ENCODE measurements at places on chromosomes 13 and 19.

GRCh38 chr13:46475541-46475991 is 77.4 kb upstream of the LRCH1 start:
- DNase-seq, result peak; percentile 72

DNA sequence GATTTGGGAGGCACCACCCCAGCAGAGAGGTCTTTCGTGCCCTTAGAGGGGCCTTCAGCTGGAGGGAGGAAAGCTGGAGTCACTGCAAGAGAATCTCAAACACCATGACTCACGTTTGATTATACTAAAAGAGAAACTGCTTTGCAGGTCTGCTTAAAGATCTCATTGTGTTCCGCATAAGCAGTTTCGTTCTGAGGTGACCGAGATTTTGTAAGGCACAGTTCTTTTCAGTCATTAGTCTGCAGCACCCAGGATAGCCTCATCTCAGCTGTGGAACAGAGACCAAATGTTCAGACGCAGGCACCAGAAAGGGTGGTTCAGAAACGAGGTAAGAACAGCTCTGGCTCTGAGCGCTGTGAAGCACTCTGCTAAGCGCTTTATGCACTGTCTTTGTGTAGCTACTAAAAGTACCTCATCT is 71.2 kb upstream of the GTF3A start:
- DNase-seq, result peak; percentile 18

- no peak for DNase-seq
Observed at GRCh38 chr13:35285677-35286076, 190.8 kb downstream of the MAB21L1 start.

- no peak for DNase-seq
Observed at GRCh38 chr13:30523211-30523610, 57.5 kb upstream of the HMGB1 start.

- DNase-seq, result no peak
Observed at GRCh38 chr13:111792956-111793355, 274.0 kb upstream of the SOX1 start.

DNA sequence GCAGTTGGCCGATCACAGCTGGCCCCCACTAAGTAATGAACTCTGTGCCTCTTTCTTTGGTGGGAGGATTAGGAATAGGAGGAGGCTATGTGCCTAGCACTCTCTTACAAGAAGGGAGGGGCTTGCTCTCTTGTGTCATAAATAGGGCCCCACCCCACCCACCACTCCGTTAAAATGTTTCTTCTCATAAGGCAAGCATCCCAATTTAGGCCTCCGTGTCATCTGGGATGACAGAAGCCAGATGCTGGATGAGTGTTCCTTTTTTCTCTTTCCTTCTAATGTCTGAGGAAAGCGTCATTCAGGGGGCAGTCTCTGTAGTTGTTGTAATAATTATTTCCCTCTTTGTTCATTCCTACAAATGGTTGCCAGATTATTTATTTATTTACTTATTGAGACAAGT is at the start of gene LIPE:
LIPE (minus strand) TSS at position 76 of the 400 bp plus-strand sequence. CDS start 239 bp downstream, outside the sequence.
- DNase-seq, result peak; percentile 44

- no peak for DNase-seq
Observed at GRCh38 chr13:64333888-64334287, 2896.2 kb downstream of the PCDH9 start.

DNA sequence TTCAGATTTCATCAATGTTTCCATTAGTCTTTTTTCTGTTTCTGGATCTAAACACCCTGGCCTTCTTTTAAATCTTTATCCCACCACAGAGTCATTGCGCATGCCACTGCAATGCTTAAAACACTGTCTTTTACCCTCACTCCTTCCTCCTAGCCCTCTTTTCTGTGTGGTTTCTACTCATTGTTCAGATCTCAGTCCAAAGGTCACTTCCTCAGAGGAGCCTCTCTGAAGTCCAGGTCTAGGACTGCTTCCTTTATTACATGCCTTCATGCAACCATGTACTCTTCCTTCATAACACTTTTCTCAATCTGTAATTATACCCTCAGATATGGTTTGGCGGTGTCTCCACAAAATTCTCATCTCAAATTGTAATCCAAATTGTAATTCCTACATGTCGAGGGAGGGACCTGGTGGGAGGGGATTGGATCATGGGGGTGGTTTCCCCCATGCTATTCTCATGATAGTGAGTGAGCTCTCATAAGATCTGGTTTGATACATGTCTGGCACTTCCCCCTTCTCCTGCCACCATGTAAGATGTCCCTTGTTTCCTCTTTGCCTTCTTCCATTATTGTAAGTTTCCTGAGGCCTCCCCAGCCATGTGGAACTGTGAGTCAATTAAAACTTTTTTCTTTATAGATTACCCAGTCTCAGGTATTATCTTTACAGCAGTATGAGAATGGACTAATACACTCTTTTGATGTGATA is 808.9 kb downstream of the DIAPH3 start:
- DNase-seq, result no peak

- DNase-seq, result no peak
Observed at GRCh38 chr13:58926858-58927257, 1236.9 kb downstream of the DIAPH3 start.

DNA sequence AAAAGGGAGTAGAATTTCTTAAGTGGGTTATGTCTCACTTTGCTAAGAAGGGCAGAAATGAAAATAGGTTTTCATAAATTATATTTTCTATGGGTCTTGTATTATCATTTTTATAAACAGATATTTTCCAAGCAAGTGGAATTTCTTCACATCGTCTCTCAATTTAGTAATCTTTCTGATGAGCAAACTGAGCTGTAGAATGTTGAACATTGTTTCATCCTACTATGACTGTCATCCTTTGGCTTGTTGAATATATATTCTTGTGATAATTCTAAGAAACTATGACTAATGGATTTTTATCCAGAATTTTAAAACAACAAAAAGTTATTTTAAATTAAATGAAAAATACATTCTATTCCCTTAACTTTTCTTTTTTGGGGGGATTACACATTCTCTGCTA is 313.8 kb downstream of the ENOX1 start:
- no peak for DNase-seq

- DNase-seq, result peak; percentile 26
Observed at GRCh38 chr13:50162001-50162400, 146.8 kb downstream of the KCNRG start.

GRCh38 chr13:47904241-47904640 is 96.8 kb downstream of the SUCLA2 start:
- no peak for DNase-seq

DNA sequence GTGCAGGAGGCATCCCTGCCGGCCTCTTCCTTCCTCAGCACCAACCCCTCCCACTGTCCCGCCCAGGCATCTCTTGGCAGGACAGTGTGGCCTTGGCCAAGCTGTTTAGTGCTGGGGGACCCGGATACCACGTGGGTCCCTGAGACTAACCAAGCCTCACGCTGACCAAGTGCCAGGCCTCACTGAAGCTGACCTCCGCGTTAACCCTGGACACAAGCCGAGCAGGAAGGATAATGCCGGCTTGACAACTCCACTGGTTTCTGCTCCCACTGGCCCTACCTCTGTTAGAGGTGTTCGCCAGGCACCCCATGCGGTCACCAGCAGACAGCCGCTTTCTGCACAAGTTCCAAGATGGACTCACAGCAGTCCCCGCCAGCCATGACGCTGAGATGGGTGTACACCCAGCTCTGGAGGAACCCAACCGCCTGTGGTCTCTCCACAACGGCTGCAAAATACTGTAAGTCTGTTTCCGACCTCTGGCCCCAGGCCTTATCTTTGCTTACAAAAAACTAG is 12.4 kb downstream of the GRTP1 start:
- no peak for DNase-seq

DNA sequence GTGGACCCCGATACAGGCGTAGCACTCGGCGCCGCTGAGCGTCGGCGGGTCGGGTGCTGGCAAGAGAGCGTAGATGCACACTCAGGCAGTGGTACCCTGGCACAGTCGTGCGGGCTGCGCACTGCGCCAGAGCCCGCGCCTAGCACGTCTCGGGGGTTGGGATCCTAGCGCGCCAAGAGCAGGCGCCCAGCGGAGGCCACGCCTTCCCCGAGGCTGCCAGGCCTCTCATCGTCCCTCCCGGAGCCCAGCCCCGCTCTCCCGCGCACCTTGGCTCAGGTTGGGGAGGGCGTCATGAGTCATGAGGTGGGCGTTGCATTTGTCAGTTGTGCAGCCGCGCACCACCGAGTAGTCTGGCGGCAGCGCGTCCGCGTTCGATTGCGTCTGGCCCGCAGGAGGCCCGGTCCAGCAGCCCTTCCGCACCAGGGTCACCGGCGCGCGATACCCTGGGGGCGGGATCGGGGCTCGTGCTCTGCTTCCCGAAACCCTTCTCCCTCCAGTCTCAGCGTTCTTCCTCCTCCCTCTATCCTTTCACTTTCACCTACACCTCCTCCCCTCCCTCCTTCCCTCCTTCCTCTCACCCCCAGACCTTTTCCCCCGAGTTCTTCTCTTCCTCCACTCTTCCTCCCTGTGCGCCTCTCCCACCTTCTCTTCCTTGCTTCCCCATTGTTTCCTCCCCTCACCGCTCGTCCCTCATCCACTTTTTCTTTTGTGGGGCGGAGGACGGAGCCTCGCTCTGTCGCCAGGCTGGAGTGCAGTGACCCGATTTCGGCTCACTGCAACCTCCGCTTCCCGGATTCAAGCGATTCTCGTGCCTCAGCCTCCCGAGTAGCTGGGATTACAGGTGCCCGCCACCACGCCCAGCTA is 3.5 kb downstream of the LYPD5 start:
- DNase-seq, result no peak

GRCh38 chr13:30435911-30436451 is 13.7 kb downstream of the UBE2L5 start:
- no peak for DNase-seq

DNA sequence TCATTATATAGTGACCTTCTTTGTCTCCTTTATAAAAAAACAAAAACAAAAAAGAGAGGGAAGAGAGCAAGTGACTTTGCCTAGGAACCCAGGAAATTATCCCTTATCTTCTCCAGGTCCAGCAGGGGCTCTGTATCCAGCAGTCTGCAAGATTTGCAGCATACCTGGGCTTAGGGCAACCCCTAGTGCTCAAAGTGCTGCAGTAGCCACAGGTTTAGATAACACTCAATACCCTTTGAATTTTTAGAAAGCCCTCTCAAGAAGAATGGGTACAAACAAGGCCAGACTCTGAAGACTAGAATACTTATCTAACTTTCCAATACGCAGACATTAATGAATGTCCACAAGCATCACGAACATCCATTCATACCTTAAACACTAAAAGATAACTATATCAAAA is 43.2 kb downstream of the CCNA1 start:
- no peak for DNase-seq

DNA sequence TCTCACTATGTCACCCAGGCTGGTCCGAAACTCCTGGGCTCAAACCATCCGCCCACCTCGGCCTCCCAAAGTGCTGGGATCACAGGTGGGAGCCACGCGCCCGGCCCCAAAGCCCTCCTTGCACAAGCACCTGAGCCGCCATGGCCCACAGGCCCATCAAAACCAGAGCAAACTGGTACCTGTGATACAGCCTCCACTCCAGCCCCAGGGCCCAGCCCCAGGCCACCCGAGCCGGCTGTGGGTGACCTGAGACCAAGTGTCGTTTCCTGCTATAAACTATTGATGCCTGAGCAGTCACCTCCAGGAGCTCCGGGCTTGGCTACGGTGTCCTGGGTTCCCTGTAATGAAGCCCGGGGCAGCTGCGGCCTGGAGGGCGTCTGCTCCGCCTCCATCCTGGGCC is 9.7 kb upstream of the PTBP1 start:
- no peak for DNase-seq

All from AG10803 (cell line).